ENCODE measurements at places on chromosomes 3 and 15.

- no peak for DNase-seq
Measured at GRCh38 chr3:50248387-50248786, 12.4 kb downstream of the GNAI2 start.

DNA sequence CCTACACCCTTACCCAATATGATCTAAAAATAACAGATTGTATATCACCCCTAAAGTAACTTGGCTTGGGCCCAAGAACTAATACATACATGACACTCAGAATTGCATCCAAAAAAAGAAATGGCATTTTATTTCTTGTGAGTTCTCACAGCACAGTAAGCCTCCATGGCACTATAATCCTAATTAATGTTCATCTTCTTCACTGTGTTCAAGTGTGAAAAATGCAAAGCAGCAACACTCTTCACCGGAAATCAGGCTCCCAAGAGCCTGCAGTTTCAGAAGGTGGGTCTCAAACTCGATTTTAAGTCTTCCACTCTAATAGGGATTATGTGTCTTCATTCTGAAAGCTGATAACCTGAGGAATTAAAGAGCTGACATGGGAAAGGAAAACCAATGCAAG is 142.8 kb upstream of the TSC22D2 start:
- no peak for DNase-seq

DNA sequence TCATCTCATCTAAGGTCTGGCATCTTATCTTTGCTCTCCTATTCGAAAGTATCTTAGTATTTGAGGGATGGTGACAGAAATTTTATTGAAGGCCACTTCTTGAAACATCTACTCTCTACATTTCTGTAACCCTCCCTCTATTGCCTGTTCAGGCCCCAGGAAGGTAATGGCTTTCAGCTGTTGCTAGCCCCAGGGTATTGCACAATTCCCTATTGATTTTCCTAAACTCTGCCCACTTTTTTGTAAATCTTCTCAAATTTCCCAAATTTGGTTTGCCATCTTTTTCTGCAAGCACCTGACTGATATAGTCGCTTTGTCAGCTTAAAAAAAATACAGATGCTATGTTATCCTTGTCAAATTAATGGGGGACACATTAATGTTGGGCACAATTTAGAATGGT is 242.1 kb downstream of the RAP2B start:
- no peak for DNase-seq

GRCh38 chr15:73584699-73585420 is 48.3 kb downstream of the NPTN start:
- DNase-seq, result no peak
